Femur (tissue), 1 donor: ENCODE measurements at places on chromosomes 5 and 9.

DNA sequence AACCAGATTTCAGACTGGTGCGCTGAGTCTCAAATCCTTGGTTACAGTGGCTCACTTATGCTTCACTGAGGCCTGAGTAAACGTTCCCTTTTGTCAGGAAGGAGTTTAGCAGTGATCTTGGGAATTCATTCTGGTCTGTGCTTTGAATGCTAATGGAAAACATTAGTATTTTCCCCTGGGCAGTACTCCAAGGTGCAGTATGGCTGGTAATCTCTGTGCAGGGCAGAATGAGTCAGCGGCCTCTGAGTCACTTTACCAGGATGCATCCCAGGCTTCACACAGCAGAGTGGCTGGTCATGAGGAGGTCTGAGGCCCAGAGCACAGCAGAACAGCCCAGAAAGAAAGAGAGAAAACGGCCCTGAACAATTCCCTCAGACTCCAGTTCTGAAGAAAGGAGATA, 54.0 kb downstream of the PCA3 start:
- peak; percentile 62 for DNase-seq

DNA sequence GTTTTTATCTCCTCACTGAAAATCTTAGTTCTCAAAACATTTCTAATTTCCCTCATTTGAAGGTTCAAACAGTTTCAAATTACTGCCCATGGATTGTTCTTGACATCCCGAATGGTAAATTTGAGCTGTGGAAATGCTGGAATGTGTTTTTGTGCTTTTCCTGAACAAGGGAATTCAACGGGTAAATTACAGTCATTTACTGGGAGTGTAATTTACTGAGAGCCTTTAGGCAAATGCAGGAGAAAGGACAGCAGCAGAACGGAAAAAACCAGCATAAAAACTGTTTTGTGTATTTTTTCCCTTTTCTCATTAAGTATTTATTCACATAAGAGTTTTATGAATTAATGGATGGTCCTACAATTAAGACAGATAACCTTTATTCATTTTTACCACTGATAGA, 139.2 kb downstream of the PBX3 start:
- DNase-seq: no peak

DNA sequence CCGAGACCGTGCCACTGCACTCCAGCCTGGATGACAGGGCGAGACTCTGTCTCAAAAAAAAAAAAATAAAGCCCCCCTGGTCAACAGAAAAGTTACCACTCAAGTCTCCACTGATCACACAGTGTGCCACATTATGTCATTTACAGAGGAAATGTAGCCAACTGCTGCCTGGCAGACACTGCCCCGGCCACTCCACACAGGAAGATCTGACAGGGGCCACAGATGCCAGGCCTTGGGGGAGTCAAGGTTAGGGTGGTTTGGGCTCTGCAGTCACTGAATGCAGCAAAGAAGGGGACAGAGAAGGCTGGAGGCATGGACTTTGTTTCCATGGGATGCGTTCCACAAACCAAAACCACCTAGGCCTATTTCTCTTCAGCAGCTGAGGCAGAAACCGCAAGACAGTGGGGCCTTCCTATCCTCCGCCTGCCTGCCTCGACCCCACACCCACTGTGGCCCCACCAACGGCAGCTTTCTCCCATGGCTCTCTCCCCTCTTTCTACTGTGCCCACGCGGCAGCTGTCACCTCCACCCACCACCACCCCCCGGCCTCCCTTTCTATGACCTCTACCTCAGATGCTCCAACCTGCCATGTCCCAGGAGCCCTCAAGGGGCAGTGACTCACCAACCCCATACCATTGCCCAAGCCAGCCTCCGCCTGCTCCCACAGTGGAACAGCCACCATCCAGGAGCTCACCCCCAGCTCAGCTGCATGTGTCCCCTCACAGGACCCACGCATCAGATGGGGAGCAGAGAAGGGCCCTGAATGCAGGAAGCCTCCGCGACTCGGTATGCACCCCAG, 12.4 kb downstream of the IPPK start:
- no peak for DNase-seq

DNA sequence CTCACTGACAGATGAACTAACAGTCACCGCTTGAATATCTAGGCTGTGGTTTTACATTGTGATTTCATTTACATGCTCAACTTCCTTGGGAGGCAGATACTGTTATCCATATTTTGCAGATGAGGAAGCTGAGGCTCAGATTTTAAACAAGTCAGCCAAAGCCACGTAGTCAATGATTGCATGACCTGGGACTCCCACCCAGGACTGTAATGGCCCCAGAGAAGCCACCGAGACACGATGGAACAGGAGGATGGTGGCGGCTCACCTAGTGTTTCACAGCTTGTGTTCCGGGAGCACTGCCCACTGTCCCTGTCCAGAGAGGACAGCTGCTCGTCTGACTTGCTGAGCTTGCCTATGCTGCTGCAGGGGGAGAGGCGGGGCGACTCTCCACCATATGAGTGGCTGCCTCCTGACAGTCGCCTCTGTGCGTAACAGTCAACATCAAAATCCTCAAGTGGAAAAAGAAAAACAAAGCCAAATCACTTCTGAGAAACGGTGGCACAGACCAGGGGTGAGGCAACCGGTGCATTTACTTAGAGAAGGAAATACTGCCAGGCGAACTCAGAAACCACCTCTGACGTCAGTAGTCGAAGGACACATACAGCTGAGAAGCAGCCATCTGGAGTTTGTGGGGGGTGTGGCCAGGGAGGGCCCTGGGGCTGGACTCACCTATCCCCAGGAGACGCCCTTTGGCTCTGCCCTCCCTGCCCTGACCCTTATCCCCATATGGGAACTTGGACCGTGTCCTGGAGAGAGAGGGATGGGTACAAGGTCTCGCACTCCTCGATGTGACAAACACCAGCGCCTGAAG, 82.5 kb downstream of the PRRT1B start:
- DNase-seq: peak; percentile 56

DNA sequence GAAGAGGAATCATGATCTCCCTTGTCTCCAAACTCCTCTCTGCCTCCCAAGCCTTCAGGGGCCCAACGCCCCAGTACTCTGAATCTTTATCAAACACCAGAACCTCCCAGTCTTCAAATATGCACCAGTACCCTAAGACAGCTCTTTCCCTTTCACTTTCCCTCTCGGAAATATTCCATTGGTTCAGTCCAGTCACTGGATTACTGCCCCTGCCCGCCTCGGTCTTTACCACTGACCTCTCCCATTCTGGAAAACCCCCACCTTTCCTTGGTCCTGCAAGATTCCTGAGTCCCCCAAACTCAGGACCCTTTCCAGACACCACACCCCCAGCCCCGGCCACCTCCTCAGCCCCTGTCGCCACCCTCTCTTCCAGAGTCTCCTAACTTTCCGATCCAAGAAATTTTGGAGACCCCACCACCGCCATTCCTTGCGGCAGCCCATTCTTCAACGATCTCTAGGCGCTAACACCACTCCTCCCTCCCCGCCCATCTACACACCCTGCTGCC, 674 bp downstream of the C5orf15 start:
- DNase-seq: peak; percentile 44

DNA sequence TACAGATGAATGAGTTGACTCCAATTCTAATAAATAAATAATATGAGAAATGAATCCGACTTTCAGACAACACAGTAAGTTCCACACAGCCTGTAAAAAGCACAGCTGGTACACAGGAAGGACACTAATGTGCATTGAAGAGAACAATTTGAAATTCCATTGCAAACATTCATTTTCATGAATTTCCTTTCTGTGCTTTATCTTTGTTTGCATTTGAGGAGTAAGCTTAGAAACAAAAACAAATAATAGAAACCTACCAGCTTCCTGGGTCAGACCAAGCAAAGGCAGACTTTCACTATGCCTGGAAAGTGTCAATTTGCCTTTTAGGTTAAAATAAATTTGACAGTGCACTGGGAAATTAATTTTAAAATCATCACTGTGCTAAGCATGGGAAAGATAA, 143.8 kb upstream of the VLDLR start:
- DNase-seq: no peak

GRCh38 chr9:117763314-117763713, 59.1 kb downstream of the TLR4 start:
- no peak for DNase-seq

- peak; percentile 81 for DNase-seq
Observed at GRCh38 chr5:17105744-17106418, 111.5 kb upstream of the BASP1 start.

DNA sequence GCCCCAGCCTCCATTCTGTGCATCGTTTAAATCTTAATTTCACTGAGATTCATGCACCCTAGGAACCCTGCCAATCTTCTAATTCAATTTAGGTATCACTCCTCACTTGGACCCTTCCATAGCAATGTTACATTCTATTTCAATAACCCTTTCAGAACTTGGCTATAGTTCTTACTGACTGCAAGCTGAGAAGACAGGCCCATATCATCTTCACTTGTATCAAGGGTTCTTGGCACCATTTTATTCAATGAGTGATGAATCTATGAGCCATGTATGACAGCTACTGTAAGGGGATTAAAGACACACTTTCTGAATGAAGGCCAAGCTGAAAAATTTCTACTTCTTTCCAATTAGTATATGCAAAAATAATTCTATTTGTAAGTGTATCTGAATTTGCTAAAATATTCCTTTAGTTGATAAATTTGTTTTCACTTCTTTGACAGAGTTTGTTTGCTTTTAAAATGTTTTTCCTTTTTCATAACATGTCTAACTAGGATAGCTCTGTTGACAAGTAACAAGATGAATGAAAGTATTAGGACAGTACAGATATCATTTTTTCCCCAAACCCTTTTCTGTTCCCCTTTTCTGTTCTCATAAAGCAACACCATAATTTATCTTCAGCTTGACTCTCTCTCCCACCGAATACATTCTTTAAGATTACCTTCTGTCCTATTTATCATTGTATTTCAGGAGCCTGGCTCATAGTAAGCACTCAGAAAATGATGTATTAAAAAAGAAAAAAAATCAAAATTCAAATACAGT, 9.6 kb downstream of the ITGA2 start:
- DNase-seq: no peak

DNA sequence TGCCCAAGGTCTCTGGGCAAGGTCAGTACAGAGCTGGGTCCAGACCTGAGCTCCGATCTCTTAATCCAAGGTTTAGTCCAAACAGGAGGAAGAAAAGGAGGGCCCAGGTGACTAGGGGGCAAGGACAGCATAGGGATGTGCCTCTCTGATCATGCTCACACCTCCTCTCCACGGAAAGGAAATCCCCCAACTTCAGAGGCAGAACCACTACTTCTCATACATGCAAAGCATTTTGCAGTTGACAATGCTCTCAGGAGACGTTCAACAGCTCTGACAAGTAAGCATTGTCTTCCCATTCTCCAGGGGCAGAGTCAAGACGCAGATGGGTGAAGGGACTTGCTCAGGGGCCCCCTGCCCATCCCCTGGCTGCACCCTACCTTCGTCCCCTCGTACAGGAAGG, 8.7 kb upstream of the CORO2A start:
- DNase-seq: no peak

DNA sequence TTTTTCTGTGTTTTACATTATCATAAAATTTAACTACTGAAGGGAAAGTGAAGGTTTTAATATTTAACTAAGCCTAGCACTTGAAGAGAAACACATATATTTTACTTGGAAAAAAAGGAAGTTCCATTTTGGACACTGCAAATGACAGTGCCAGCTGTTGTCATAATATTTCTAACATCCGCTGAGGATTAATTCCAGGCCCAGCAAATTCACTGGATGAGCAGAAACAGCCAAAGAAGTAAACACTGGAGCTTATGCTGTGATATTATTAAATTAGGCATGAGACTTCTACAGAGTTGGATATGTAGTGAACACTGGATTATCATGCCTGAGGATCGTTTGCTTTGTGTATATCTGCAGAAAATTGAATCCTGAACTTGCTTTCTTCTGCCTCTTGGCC, 67.6 kb downstream of the GHR start:
- no peak for DNase-seq

- no peak for DNase-seq
Observed at GRCh38 chr9:2755285-2755684, 38.0 kb downstream of the KCNV2 start.

DNA sequence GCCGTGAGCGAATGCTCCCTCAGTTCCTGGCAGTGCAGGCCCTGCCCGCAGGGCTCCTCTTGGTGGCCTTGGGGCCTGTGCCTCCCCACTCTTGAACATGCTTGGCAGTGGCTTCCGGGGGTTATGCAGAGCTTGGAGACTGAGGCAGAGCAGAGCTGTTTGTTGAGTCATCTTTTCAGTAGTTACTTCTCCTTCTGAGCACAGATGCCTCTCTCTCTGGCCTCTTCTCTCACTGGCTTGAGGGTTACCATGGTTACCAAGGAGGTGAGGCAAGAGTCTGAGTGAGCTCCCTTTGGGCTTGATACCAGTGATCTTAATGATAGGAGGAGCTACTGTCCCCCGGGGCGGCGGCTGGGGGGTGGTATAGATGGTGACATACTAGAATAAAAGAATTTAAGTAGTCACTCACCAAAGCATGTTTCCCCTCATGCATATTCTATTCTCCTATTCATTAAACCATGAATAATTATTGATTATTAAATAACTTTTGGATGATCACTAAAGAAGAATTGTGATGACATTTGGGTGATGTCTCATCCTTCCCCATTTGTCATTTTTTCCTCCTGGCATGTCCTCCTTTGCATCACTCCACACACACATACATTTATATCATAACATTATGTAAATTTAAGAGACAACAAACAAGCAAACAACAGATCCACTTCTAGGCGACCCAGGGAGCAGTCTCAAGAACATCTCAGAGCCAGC, 111.1 kb downstream of the ARHGAP26 start:
- no peak for DNase-seq

GRCh38 chr5:175517824-175518450, 39.6 kb downstream of the SFXN1 start:
- no peak for DNase-seq

- DNase-seq: no peak
Observed at GRCh38 chr5:995318-995717, 13.3 kb upstream of the NKD2 start.

DNA sequence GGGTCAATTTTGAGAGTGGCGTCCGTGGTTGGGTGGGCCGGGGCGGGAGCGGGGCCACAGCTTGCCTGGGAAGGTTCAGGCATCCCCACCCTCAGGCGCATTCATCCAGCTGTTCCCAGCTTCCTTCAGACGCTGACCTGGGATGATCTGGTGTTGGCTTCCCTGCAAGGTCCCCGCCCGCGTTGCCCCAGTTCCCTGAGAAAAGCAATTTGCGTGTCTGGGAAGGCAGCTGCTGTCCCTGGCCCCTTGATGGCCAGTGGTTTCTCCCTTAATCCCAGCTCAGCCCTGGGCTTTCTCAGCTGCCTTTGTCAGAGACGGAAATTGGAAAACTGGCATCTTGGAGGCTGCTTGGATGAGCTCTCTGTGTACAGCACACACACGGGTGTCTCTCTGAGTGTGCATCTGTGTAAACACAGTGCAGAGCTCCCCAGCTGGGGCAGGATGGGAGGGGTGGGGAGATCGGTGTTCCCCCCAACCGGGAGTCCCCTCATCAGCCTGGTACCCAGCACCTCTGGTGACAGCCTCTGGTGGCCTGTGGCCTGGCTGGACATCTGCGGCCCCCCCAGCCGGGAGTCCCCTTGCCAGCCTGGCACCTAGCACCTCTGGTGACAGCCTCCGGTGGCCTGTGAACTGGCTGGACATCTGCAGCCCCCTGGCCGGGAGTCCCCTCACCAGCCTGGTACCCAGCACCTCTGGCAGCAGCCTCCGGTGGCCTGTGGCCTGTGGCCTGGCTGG, 94.0 kb downstream of the COL5A1 start:
- peak; percentile 75 for DNase-seq

GRCh38 chr5:14081791-14082190, 61.4 kb upstream of the TRIO start:
- no peak for DNase-seq

- no peak for DNase-seq
Observed at GRCh38 chr9:21404146-21404545, 4.8 kb upstream of the IFNA8 start.

GRCh38 chr9:108056805-108057386, 567.3 kb upstream of the KLF4 start:
- DNase-seq: no peak

- DNase-seq: no peak
Observed at GRCh38 chr5:110865400-110866094, 126.7 kb downstream of the SLC25A46 start.
